IPS DF 6.9 (cell line): ENCODE measurements at places on chromosomes 2 and 18.

DNA sequence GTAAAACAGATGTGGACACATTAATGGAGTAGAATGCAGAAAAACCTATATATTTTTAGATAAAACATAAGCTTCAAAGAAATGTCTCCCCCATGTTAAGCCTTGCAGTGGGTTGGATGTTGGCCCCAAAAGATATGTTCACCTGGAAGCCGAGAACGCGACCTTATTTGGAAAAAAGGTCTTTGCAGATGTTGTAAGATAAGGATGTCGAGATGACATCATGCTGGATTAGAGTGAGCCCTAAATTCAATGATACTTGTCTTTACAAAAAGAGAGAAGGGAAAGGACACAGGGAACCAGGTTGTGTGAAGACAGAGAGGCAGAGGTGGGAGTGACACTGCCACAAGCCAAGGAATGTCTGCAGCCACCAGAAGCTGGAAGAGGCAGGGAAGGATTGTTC is 3.1 kb upstream of the NCK2 start:
- DNase-seq, result no peak

- DNase-seq, result no peak
Measured at GRCh38 chr2:121140734-121141133, 144.3 kb downstream of the TFCP2L1 start.

DNA sequence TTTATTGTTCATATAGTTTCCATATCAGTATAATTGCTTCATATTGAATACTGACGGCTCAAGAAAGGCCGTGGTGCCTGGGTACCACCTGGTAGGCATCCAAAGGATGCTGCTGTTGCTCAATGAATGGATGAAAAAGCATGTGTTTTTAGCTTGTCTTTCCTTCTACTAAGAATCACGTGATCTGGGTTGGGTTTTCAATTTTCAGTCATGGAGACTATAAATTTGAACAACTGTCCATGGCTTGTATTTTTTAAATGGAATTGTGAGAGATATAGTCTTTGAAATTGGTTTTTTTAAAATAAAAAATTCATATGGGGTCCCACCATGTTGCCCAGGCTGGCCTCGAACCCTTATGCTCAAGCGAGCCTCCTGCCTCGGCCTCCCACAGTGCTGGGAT is 25.3 kb downstream of the EMILIN2 start:
- no peak for DNase-seq

DNA sequence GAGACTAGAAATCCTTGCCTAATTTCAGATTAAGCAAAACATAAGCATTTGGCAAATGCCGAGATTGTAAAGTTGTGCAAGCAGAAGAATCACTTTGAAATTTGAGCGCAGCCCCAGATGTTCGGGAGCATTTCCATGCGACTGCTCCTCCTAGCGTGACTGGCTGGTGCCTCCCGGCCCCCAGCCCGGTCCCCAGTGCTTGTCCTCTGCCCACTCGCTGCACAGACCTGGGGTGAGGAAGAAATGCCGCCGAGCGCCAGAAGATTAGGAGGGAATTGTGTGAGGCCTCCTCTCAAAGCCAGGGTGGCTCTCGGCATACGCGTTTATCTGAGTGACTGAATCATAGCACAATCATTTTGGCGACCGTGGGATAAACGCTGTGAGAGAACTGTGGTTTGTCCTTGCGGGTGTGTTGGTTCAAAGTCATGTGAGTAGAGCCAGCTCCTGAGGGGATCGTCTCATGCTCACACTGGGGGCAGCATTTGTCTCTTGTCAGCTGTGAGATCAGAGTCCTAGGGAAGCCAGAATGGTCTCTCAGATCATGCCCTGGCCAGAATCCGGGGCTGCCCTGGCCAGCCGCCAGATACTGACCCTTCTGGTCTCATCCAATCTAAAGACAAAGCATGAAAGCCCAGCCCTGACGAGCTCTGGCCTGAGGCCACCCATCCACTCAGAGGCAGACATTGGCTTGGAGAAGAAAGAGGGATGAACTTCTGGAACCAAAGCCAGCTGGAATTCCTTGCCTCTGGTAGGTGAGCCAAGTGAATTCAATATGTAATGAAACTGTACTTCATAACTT is 189.3 kb downstream of the SH3RF3 start:
- no peak for DNase-seq

DNA sequence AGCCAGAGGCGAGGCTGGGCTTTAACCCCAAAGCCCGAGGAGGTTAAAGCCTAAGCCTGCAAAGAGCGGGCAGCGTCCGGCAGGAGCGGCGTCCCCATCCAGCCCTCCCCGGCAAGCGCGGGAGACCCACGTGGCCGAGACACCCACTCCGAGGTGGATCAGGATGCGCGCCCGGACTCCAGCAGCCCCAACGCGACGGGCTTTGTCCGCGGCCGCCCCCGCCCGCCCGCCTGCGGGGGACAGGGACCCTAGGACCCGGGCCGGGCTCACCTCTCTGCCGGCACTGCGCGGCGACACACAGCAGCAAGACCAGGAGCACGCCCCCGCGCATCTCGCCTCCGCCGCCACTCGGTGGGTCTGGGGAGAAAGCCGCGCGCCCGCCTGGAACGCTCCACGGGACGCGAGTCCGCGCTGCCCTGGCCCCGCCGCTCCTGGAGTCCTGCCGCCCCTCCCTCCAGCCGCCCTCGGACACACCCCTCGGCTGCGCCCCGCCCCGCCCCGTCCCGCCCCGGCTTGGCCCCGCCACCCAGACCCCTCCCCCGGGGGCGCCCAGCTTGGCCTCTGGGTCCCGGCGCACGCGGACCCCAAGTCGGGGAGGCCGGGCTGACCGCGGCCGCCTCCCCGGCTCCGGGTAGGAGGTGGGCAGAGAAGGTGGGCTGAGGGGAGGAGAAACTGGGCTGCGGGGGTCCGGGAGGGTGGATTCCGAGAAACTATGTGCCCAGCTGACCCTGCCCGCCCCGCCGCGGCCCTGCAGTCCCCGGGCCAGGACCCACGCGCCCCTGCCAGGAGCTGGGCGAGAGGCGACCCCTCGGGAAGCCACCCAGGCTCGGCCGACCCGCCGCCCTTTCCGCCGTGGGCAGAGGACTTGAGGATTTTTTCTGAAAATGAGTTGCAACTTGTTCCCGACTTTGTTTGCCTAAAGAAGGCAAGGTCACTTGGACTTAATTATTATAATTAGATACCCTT is at the start of gene LAMA1:
TSS of gene LAMA1 (minus strand) at position 408 of the 966 bp plus-strand sequence. CDS start at position 331, 77 bp downstream.
- peak; percentile 27 for DNase-seq

- no peak for DNase-seq
Measured at GRCh38 chr2:204109681-204110080, 173.1 kb downstream of the ICOS start.

DNA sequence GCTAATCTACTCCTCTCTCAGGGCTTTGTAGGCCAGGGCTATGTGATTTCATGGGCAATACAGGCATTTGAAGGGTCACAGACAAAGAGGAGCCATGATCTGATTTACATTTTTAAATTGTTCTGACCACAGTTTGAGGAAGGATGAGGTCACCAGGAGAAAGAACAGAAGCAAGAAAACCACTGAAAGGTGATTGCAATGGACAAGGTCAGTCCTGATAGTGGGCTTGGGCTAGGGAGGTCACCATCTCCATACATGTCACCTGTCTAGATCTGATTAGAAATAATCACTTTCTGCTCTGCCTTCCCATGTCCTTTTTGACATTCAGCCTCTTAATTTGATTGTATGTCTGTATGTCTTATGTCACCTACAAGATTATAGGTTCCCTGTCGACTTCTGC is 248.9 kb upstream of the CWC22 start:
- no peak for DNase-seq

- DNase-seq, result no peak
Measured at GRCh38 chr2:58182527-58182926, 58.6 kb downstream of the FANCL start.

GRCh38 chr18:805755-806110 is 6.3 kb downstream of the YES1 start:
- no peak for DNase-seq

DNA sequence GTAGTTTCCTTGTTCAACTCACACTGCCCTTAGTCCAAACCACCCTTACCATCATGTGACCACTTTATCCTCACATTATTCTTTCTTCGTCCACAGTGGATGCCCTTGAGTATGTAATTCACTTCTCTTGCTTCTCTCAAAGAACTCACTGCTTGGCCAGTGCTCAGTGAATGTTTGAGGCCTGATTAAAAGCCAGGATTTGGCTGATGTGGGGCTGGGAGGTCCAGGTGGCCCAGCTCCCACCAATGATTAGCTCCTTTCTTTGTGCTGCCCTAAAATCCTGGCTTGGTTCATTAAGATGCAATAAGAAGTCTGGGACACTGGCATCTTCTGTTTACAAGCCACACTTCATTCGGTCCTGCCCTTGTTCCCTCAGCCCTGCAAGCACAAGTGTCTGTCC is 97.8 kb upstream of the CELF4 start:
- no peak for DNase-seq

GRCh38 chr2:208982831-208983230 is 441.0 kb upstream of the MAP2 start:
- no peak for DNase-seq

GRCh38 chr2:126172631-126173184 is 483.2 kb upstream of the GYPC start:
- no peak for DNase-seq

- no peak for DNase-seq
Measured at GRCh38 chr2:100292022-100292580, 30.2 kb downstream of the LONRF2 start.

DNA sequence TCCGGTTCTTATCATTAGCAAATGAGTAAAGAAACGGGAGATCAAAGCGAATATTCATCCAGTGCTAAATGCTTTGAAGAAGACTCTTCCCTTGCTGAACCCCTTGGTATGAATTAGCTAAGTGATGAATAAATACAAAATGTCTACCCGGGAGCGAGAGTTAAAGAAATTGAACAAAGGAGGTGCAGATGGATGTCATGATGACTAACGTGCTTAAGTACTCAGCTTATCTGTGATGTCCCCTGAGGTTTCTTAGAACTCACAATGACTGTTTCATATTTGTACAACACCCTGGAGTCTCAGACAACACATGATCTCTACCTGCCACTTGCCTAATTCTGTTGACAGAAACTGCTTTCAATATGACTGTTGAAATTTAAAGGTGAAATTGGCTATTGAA is 148.5 kb downstream of the TMEM200C start:
- no peak for DNase-seq

- DNase-seq, result no peak
Measured at GRCh38 chr18:78540636-78541529, 438.7 kb upstream of the SALL3 start.

- no peak for DNase-seq
Measured at GRCh38 chr18:32911660-32912284, 138.9 kb upstream of the KLHL14 start.

DNA sequence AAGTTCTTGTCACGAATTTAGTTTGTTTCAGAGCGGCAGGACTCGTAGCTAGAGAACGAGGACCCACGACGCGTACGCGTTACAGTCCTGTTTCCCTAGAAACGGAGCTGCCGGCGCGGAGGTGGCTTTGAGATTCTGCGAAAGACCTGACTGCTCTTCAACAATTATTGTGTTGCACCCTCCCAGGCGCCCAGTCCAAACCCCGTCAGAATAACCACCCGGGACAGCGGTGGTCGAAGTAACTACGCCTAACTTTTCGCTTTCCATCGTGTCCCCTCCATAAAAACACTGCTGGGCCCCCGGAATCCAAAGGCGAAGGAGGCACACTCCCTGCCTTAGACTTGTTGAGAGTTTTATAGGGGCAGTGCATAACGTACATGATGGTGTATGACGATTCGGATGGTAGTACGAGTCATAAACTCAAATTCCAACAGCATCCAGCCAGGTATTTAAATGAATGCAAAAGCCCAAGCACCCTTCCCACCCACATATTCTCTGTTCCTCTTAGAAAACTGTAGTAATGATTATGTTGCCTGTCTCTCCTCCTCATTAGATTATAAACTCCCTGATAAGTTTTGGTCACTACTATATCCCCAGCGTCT is 651 bp upstream of the STAM2 start:
- DNase-seq, result no peak

DNA sequence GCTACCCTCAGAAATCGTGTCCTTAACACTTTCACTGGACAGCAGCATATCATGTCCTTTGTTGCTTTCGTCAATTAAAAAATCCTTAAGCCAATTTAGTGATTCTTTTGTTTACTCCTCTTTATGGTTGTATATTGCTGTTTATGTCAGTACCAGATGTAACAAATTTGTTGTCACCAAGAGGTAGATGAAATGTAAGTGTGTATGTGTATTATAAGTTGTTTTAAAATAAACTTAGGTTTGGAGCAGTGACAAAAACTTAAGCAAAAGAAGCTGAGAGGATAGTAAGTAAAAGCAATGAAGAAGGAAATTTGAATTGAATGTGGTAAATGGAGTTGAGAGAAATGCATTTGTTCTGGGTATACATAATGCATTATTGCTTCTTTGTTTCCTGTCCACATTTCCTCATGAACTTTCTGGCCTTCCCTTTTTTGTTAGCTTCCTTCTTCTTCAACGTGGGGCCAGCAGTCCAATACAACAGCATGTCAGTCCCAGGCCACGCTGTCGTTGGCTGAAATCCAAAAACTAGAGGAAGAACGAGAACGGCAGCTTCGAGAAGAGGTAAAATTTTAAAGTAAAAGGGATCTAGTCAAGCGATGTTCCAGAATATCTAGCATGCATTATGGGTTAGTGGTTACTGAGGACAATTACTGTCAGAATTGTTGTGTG is 30.5 kb upstream of the SNORC start:
- DNase-seq, result no peak

DNA sequence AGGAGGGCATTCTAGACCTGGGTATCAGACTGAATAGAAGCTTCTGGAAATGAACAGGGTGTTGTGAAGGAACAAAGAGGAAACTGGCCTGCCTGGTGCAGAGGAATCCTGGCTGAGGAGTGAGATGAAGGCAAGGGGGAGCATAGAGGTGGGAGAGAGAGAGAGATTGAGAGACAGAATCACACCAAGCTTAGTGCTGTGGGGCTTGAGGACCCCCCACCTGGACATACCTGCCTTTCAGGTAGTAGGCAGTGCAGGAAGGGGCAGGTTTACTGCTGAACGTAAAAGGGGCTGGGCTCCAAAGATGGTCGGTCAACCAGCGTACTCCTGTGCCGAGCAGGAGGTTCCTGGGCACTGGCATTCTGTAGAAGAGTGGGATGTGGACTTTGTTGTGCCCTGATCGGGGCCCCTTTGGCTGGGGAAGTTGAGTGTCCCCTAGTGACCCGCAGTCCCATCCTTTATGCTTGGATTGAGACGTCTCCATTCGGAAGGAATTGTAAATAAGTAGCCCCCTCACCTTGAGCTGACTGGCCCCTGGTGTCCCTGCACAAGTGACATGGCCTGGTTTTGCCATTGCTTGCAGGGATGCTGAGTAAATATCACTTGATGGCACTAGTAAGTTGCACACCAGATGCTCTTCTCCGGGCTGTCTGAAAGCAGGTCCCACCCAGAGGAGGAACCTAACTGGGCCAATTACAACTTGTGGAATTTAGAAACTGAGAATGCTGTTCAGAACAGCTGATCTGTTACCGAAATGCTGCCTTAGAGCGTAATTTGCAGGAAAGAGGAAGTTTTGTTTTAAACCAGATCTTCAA is 1.4 kb downstream of the UBE2F start:
- no peak for DNase-seq

DNA sequence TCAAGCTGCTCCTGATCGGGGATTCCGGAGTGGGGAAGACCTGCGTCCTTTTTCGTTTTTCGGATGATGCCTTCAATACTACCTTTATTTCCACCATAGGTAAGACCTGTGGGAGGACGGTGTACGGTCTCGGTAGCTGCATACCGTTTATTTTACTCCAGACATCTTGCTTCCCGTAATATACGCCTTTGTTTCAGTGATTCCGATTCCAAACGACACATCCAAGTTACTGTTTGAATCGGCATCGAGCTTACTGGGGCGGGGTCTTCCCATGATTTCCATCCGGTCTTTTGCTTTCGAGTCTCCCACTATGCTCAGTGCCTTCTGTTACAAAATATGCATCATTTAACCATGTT is 731 bp downstream of the RAB10 start:
- DNase-seq, result no peak
